Stimulated activated CD4-positive, alpha-beta T cell treated with anti-CD3 and anti-CD28 coated beads, Interleukin-2, amount 100 ng/mL, for 48 hours (primary cell): ENCODE measurements at places on chromosomes 1 and 21.

DNA sequence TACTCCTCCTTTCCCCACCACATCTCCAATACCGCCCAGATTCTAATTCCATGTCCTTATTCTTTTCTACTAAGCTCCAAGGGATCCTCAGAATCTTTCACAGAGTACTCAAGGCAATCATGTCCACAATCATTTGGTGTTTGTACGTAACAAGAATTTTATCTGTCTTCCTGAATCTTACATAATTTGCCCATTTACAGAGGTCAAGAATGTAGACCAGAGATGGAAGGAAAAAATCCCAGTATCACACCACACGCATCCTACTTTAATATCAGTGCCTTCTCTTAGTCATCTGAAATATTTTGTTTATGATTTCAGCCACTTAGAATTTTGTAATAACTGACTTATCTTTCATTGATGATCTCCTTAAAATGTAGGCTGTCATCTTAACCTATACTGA, 366.0 kb upstream of the LRRC7 start:
- no peak for DNase-seq

GRCh38 chr1:225844236-225845061, 34.5 kb downstream of the EPHX1 start:
- no peak for DNase-seq

- DNase-seq: no peak
Measured at GRCh38 chr1:46076343-46076742, 56.1 kb downstream of the PIK3R3 start.

- no peak for DNase-seq
Measured at GRCh38 chr1:222329493-222330045, 218.3 kb downstream of the HHIPL2 start.

DNA sequence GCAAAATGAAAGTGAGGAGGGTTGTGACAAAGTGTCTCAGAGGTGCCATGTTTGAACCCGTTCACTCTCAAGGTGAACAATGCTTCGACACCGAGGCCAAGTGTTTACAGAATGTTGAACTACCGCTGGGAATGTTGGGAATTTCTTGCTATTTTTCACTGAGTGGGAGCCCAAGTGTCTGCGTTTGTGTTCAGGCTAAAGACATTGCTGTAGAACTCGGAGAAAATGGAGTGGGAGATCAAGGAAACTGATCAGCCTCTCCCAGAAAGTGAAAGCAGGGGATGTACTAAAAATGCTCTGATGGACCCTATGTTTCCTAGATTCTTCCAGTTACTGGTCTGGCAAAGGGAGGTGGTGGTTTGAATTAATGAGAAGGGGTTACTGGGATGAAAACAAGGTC, 207.5 kb downstream of the BACH1 start:
- DNase-seq: no peak

- DNase-seq: no peak
Measured at GRCh38 chr1:2247760-2248126, 19.6 kb downstream of the SKI start.
